ENCODE measurements at places on chromosomes 5 and 9. TPM values are rescaled to one million over a fixed set of nuclear protein-coding genes. Genes with fewer than 3 reads are reported as not detected.

Gene NEUROG1
- total RNA-seq = not detected

Gene SLC9A3
- 0.97 TPM for total RNA-seq

DNA sequence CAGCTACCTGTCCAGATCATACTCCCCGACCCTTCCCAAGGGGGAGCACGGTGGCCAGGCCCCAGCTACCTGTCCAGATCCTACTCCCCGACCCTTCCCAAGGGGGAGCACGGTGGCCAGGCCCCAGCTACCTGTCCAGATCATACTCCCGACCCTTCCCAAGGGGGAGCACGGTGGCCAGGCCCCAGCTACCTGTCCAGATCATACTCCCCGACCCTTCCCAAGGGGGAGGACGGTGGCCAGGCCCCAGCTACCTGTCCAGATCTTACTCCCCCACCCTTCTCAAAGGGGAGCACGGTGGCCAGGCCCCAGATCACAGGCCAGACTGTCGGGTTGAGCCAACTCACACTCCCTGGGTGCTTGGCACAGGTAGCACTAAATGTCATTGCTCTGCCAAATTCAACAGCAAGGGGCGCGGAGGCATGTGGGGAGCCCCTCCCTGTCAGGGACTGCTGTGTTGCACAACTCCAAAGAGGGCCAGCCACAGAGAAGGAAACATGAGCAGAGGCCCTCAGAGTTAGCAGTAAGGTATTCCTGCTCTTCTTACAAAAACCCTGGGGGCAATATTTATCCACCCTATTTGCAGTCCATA is 136.9 kb downstream of the OLFM1 start:
- no peak for DNase-seq

DNA sequence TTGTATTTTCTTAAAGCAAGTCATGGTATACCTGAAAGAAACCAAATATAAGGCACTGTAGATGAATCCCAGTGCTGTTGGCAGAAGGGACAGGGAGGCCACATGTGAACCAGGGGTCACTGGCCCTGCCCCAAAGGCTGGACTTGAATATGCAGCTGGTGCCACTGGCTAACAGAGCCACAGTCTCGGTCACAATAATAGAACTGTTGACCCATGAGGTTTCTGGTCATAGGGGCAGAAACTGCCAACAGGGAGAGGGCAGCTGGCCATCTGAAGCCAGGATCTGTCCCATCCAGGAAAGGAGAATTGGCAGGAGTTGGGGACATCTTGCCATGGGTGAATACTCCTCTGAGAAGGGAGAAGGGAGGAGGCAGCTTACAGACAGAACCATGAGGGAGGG is 31.9 kb downstream of the PALM2AKAP2 start:
- no peak for DNase-seq

DNA sequence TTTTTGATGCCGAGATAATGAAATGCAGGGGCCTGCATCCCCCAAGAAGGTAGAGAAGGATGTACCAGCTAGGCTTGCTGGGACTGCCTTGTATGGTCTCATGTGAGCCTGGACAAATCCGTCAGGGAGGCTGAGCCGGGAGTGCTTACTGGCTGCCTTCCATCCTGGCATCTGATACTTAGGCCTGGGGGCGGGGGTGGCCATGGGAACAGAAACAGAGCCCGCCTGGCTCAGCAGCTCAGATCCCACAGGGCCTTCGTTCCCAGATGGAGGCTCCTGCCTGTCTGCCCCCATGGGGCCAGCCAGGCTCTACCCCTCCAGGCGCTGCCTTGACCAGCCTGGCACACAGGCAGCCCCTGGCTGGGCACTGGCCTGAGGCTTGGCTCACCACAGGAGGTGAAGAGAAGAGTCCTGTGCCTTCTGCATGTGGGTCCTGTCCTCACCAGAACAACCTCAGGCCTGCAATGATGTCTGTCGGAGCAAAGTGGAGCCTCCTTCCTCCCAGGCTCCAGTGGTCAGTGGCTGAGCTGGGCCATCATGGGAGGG is 10.5 kb upstream of the SPATA31E1 start:
- DNase-seq = peak; percentile 29

DNA sequence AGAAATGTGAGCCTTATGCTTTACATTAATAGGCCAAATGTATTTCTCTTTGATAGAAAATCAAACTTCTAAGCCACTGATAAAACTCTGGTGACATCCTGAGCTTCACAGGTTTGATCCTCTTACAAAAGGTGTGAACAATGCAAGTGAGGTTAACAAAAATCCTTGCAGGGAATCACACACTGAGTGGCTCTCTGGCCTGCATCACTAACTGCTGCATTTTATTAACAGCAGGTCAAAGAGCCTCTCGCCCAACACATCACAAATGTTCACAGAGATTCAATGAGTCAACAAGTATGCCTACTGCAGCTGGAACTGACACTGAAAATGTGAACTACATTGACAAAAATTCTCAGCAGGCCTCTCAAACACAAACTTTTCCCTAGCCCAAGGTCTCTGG is 122.3 kb downstream of the SEMA5A start:
- peak; percentile 48 for DNase-seq

GRCh38 chr9:99037769-99038483 is 67.0 kb upstream of the TGFBR1 start:
- DNase-seq = no peak

Data from fibroblast of villous mesenchyme (primary cell).